NT2/D1 (cell line): ENCODE measurements at places on chromosomes 4 and X.

DNA sequence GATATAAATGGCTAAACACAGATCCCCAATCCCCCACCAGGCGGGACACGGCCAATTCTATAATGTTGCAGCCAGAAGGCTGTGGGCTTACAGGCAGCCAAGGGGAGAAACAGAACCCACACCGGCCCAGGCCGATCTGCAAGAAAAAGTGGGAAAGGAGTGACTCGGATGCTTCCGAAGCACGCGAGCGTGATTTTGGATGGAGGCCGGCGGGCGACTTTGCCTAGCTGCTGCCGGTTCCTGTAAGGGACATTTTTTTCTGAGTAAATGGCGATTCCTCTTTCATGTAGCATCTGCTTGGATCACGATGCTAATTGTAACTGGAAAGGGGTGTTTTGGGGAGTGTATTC is 470.2 kb downstream of the PCDH19 start:
- no peak for DNase-seq

GRCh38 chr4:184439386-184439785 is 35.0 kb downstream of the IRF2 start:
- no peak for DNase-seq

GRCh38 chrX:124931958-124932357 is 387.7 kb upstream of the TEX13C start:
- no peak for DNase-seq

GRCh38 chr4:140309124-140309870 is 64.1 kb upstream of the SCOC start:
- DNase-seq: no peak

- no peak for DNase-seq
Observed at GRCh38 chr4:37279121-37279520, 34.6 kb downstream of the NWD2 start.

GRCh38 chr4:77146186-77147078 is 10.6 kb upstream of the CCNG2 start:
- no peak for DNase-seq

DNA sequence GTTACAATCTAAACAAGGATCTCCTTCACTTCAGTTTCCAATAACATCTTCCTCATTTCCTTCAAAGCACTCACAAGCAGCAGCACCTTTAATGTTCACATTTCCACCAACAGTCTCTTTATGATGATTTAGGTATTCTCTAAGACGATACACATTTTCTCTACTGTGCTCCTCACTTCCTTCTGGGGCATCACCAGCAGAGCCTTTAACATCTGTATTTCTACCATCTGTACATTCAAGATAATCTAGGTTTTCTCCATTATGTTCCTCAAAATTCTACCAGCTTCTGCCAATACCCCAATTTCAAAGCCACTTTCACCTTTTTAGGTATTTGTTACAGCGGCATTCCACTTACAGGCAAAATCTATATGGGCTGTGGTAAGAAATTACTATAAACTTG is 80.6 kb downstream of the FBXW7 start:
- no peak for DNase-seq

DNA sequence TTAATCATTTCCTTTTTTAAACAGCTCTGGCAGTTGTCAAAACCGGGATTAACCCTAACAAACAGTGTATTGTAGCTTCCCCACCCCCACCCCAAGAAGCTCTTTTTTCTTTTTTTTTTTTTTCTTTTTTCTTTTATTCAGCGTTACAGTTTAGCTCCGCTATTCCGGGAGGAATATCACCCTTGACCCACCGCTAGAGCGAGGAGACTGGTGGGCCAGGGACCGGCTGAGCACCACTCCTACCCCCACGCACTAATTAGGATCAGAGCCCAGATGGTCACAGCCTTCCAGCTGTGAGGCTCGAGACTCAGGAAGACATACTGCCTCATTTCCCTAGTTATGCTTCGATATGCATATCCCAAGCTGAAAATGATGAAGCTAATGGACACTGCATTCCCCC is 2.0 kb downstream of the PARM1 start:
- DNase-seq: no peak

DNA sequence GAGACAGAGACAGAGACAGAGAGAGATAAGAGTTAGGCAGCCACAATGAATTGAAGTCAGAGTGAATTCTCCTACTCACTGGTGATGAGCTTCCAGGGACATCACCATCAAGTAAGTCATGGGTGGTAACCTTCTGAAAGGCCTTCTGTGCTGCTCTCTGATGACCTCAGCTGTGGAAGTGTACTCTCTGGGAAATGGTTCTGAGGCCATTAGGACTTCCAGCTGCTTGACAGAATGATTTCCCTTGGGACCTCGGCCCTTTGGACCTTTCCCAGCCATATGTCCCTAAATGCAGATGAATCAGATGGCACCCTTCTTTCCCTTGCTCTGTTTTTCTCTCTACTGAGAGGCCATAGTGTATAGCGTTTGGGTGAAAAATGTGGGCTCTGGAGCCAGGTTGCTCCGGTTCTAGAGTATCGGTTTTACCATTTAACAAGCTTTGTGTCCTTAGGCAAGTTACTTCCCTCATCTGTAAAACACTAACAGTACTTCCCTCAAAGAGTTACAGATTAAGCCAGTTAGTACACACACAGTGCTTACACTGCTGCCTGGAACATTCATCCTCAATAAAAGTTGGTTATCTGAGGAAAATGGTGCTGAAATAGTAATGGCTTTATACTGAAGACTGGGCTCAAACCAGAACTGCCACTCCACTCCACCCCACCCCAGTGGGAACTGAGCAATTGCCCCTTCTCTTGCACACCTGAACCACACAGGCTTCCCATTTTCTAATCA is 7.6 kb downstream of the SEPTIN11 start:
- no peak for DNase-seq

DNA sequence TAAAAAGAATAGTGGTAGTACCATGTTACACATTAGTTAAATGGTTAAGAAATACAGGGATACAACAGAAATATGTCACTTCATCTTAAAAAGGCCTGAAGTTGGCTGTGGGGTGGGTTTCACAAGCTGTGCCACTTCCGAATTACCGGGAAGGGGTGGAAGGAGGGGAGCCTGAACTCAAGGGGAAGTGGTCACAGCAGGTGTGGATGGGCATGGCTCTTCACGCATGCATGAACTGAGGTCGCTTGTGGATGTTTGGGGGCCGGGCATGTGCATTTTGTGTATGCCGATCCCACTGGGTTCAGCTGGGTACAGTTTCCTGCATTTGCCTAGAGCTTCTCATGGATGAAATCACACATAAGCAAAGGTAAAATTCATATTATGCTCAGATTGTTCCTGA is 64.9 kb downstream of the CLCN4 start:
- DNase-seq: no peak

- DNase-seq: no peak
Observed at GRCh38 chrX:130071611-130072344, 38.5 kb downstream of the ELF4 start.

DNA sequence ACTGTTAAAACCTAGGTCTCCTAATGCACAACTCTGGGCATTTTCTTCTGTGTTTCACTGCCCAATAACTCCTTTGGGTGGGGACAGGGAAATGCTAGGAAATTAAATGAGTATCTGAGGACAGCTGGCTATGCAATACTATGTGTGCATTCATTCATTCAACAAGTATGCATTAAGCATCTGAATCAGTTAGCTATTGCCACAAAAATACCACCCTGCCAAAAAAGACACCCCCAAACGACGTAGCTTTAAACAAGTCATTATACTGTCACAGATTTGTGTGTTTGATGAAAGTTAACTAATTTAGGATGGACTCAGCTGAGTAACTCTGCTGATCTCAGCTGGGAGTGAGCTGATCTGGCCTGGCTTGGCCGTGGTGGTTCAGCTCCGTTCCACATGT is 29.8 kb upstream of the PTCHD1 start:
- DNase-seq: no peak

DNA sequence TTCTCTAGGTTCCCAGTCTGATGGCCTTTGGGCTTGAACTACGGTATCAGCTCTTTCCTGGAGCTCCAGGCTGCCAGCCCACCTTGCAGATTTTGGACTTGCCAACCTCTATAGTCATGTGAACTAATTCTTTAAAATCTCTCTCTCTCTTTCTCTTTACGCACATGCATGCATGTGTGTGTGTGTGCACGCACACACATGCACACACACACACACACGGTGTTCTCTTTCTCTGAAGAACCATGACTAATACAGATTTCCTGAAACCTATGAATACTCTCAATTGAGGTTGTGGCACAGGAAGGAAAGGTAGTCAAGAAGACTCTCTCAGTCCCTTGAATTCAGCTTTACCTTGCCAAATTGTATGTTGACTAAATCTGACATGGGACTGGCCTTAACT is 6.2 kb upstream of the ZCCHC13 start:
- no peak for DNase-seq

GRCh38 chrX:106612393-106612763 is 600 bp downstream of the RADX start:
- DNase-seq: no peak

DNA sequence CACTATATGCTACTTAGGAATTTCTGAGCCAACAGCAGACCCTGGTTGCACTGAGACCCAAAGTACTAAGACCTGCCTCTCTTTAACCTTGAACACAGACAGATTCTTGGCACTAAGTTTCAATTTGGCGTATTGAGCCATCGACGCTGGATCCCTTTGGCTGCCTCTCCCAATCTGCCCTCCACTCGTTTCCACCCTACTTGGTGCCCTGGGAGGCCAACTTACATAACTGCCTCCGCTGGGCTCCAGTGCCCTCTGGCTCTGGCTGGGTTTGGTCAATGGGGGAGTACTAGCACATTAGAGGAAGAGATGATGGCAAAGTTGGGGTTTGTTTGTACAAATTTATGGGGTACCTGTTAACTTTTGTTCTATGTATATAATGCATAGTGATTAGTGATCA is 63.5 kb downstream of the TMEM156 start:
- DNase-seq: no peak

GRCh38 chr4:140249351-140249750 is 95.4 kb upstream of the MAML3 start:
- no peak for DNase-seq

GRCh38 chr4:112075129-112075753 is 70.0 kb upstream of the FAM241A start:
- peak; percentile 35 for DNase-seq

DNA sequence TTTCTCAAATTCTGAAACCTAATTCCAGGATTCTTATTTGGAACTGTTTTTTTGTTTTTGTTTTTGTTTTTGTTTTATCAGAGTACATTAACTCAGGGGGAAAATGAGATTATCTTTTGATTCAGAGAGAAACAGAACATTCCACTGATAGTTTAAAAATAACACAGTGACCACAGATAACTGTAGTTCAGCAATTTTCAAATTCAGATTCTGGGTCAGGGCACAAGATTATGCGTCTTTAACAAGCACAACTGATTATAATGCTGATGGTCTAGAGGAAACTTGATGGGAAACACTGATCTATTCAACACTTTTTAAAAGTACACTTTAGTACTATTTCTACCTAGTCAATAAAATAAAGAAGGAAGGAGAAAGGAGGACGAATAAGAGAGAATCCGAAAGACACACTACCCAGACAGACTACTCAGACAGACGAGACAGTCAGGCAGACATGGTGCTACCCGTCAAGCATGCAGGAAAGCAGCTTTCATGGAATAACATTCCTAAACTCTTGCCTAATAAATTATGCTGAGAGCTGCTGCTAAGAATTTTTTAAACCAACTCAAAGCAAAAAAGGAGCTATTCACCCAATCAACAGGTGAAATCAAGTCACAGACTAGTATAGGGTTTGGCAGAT is 59.0 kb downstream of the APBB2 start:
- no peak for DNase-seq

GRCh38 chr4:141567326-141567915 is 69.0 kb upstream of the IL15 start:
- no peak for DNase-seq

GRCh38 chr4:96691521-96691920 is 851.6 kb downstream of the PDHA2 start:
- DNase-seq: no peak

GRCh38 chrX:49934148-49934547 is 11.8 kb downstream of the CLCN5 start:
- no peak for DNase-seq

DNA sequence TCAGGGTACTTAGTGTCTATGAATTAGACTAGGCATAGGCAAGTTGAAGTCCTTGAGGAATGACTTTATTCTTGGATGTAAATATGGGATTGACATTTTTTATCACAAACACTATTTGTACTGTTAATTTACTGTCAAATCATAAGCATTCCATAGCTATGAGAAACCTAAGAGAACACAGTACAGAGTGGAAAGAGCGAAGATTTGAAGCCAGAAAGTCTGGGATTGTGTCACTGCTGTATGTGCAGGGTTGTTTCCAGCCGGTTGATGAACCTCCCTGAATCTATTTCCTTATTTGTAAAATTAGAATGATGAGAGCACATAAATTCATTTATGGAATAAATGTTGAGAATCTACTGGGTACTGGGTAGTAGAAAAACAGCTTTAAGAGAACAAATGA is 14.4 kb upstream of the KLHL5 start:
- DNase-seq: no peak

DNA sequence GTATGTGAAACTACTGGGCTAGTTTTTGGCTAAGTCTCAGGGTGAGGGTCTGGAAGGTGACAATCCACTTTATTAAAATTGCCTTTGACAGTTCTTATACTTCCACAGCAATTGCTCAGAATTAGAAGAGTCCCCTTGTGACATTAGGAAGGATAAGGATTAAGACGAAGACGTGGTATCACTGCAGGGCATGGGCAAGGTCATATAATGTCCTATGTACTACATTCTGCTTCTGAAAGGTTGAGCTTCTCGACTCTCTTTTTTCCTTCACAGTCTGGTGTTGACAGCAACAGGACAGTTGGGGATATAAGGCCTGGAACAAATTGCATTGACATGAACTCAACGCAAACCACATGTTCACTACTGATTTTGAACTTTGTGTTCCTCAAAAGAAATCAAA is 40.9 kb upstream of the PRDM5 start:
- no peak for DNase-seq

- DNase-seq: no peak
Observed at GRCh38 chr4:153950100-153950979, 161.5 kb upstream of the SFRP2 start.

DNA sequence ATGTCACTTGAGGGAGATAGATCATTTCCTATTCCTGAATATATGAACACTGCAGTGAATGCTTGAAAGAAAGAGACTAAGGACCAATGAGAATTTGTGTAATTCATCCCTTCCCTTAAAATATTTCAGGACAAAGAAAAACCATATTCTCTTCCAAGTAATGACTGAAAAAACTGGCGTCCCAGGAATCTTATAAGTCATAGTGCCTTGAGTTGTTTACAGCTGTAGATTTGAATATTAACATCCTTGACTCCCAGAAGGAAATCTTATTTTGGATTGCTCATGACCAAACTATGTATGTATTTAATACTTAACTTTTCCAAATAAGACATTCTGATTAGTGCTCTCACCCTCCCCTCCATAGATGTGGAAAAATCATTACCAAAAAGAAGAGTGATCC is 55.5 kb downstream of the CLDN22 start:
- no peak for DNase-seq
